HCT116 (cell line): ENCODE measurements at places on chromosomes 2 and 18. TPM values are rescaled to one million over a fixed set of nuclear protein-coding genes. Genes with fewer than 3 reads are reported as not detected.

STEAP3 gene
- 32.3 TPM for total RNA-seq

PSMA8 gene
- total RNA-seq = not detected

PPM1B gene
- 36.9 TPM for total RNA-seq

C2orf72 gene
- 3.7 TPM for total RNA-seq

POTEJ gene
- total RNA-seq = not detected

PIAS2 gene
- 31.7 TPM for total RNA-seq

C1QL2 gene
- not detected for total RNA-seq

UGT1A3 gene
- not detected for total RNA-seq
